IMR-90 (cell line): ENCODE measurements at places on chromosomes 1 and 21. TPM values are rescaled to one million over a fixed set of nuclear protein-coding genes. Genes with fewer than 3 reads are reported as not detected.

Gene GJB3
- not detected in 2 replicates for total RNA-seq

Gene SERPINC1
- total RNA-seq, result not detected in 2 replicates

Gene SYPL2
- total RNA-seq, result under 0.01 TPM in 2 replicates

Gene BSND
- total RNA-seq, result not detected in 2 replicates

Gene LRP8
- 11.1 and 12.0 TPM in 2 replicates for total RNA-seq

Gene HENMT1
- 0.28 and 0.54 TPM in 2 replicates for total RNA-seq

Gene KDM5B
- total RNA-seq, result 82.1 and 86.4 TPM in 2 replicates

Gene LDLRAD1
- total RNA-seq, result not detected in 2 replicates

Gene MROH9
- not detected in 2 replicates for total RNA-seq

Gene SLC45A3
- 1.1 and 1.4 TPM in 2 replicates for total RNA-seq

Gene CADM3
- total RNA-seq, result not detected in 2 replicates

Gene SLAMF1
- not detected in 2 replicates for total RNA-seq

Gene GBP7
- total RNA-seq, result not detected in 2 replicates

Gene TDRD5
- not detected in 2 replicates for total RNA-seq

Gene PRDM16
- total RNA-seq, result not detected in 2 replicates
